Left renal pelvis (tissue), 4 donors: ENCODE measurements at places on chromosomes 13 and 19. TPM values are rescaled to one million over a fixed set of nuclear protein-coding genes. Genes with fewer than 3 reads are reported as not detected.

DNA sequence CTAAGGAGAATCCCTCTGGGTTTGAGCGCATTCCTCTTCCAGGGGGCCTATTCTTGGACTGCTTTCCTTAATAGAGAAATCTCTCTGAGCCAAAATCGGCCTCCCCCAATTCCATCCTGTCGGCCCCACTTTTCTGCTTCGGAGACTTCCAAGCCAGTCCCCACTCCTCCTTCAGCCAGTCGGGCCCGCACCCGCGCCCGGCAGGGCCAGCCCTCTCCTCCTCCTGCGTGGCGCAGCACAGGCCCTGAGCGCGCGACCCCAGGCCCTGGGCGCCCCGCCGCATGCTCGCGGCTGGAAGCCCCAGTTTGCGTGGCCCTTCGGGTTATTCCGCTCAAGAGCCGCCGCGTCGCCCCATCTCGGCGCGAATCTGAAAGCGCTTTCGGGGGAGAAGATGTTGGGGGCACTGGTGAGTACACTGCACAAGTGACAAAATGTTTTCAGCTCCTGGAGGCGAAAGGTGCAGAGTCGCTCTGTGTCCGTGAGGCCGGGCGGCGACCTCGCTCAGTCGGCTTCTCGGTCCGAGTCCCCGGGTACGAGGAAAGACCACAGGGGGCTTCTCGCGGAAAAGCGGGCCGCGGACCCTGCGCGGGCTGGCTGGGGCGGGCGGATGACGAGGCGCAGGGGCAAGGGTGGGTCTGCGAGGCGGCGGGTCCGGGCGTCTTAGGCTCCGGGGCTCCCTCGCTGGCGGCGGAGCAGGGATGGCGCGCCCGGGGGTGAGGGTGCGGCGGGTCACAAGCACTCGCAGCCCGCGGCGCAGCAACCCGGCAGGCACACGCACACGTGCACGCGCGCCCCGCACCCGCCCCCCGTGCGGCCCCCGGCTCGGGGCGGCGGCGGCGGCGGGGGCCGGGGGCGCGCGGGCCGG lies at the start of gene IL17D:
IL17D (plus strand) TSS at position 785 of the 865 bp plus-strand sequence. CDS start 303 bp downstream, outside the sequence.
- DNase-seq: no peak

GRCh38 chr13:97600458-97601075 lies 166.6 kb downstream of the RAP2A start:
- DNase-seq: no peak

DNA sequence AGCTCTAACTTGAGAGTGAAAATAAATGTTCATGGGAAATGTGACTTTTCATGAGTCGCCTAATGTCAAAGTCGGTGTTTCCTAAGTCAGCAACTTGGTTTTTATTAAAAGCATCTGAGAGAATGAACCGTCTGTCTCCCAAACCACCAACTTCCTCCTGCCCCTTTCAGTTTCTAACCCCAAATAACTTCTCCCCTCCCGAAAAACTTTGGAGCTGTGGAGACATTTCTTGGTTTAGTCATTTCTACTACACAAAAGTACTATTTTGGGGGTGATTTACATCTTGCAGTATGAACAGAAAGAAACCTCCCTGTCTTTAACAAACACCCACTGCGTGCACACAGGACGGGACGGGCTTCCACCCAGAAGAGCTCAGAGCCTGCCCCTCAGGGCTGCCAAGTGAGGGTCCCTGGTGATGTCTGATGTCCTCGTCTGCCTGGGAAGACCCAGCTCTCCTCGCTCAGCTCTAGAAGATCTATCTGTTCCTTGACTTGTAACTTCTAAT lies 65.0 kb downstream of the RASA3 start:
- no peak for DNase-seq

GRCh38 chr13:59745392-59745788 lies 418.3 kb downstream of the DIAPH3 start:
- no peak for DNase-seq

- no peak for DNase-seq
Observed at GRCh38 chr13:86840250-86841191, 830.6 kb upstream of the SLITRK5 start.

GRCh38 chr19:48290401-48290770 lies 20.5 kb downstream of the ZNF114 start:
- no peak for DNase-seq

GRCh38 chr19:30873003-30873402 lies 476.2 kb downstream of the TSHZ3 start:
- no peak for DNase-seq

DNA sequence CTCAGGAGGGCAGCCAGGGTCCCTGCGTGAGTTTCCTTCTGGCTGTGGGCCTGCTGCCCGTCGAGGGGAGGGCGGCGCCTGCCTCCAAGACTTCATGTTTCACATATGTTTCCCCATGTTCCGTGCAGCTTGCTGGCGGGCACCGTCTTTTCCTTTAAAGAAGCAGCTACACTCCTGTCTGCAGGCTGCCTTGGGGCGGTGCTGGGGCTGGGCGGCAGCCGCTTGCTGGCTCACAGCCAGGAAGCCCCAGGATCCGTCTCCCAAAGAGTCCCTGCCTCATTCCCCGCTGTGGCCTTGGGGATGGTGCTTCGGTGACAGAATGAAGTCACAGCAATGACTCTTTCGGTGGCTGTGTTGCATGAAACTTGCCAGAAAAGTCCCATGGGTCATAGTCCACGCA lies 24.9 kb downstream of the PIAS4 start:
- no peak for DNase-seq

DNA sequence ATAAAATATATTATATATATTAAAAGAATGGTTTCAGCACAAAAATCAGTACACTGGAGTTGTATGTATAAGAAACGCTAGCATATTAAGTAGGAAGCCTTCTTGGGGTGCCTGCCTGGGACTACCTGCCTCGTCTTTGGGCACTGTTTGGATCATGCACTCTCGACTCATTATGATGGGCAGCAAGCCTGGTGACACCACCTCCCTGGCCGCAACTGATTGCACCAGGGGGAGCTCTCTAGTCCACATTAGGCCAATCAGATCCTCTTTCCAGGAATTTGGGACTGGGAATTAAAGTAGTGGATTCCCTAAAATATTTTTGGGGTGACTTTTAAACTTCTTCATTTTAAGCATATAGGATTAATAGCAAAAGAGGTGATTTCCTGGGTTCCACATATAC lies 56.0 kb upstream of the RGCC start:
- DNase-seq: no peak

- no peak for DNase-seq
Observed at GRCh38 chr13:98103942-98104880, 38.7 kb upstream of the FARP1 start.

- DNase-seq: no peak
Observed at GRCh38 chr13:60260440-60260839, 96.7 kb upstream of the DIAPH3 start.

- DNase-seq: no peak
Observed at GRCh38 chr13:23883255-23883654, 5.9 kb downstream of the MIPEP start.

DNA sequence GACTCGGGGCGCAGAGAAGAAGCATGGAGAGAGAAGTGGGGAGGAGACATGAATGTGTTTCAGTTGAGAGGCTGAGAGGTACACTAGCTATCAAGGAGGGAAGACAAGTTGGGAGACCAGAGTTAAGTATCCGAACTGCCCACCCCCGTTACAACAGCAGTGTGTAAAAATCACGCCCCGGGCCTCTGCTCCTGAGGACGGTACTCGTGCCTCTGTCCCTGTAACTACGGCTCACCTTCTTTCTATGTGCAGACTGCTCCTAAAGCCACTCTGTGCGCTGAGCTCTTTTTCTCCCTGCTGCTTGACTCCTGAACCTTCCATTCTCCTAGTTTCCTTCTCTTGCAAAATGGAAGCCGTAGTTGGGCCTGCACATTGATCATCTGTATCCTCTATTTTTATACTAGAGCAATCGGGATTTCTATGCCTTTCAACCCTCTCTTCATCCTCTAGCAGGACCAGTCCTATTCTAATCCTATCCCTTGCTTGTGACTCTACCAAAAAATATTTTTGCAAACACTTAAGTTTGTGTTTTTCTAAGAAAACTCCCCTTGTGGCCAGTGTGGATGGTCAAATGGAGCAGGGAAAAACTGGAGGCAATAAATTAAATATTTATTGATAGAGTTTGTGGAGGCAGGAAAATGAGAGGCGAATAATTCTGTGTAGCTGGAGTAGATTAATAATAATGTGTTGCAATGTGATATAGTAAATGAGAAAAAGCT lies 569 bp downstream of the POLR1D start:
- DNase-seq: no peak

GRCh38 chr13:111267205-111267604 lies 53.2 kb upstream of the TEX29 start:
- no peak for DNase-seq

- no peak for DNase-seq
Observed at GRCh38 chr19:43743059-43743458, 11.7 kb downstream of the SMG9 start.

DNA sequence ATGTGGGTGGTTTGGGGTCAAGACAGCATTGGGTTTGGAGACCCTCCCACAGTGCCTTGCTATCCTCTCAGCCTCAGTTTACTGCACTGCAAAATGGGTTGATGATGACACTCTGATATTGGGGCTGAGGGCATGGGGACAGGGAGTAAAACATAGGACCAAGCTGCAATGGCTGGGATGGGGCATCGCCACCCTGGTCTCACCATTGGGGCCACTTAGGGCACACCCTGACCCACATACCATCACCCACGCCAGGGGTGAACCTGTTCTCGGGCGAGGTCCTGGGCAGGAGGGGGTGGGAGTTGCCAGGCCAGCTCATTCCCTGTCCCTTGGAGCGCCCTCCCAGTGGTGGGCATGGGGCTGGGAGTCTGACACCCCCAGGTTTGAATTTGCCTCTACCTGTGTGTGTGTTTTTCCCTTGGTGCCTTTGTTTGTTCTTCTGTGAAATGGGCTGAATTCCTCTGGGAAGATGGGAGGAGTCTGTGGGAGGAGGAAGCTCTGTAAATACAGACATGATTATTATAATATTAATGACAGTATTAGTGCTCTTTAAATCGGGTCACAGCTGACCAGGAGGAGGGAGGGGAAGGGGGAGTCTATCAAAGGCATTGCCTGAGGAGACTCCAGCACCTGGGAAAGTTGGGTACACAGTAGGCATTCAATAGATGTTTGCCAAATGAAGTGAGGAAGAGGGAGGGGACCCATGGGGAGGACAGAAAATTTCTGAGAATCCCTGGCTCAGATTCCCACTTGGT lies 2.2 kb upstream of the FCHO1 start:
- DNase-seq: no peak

DNA sequence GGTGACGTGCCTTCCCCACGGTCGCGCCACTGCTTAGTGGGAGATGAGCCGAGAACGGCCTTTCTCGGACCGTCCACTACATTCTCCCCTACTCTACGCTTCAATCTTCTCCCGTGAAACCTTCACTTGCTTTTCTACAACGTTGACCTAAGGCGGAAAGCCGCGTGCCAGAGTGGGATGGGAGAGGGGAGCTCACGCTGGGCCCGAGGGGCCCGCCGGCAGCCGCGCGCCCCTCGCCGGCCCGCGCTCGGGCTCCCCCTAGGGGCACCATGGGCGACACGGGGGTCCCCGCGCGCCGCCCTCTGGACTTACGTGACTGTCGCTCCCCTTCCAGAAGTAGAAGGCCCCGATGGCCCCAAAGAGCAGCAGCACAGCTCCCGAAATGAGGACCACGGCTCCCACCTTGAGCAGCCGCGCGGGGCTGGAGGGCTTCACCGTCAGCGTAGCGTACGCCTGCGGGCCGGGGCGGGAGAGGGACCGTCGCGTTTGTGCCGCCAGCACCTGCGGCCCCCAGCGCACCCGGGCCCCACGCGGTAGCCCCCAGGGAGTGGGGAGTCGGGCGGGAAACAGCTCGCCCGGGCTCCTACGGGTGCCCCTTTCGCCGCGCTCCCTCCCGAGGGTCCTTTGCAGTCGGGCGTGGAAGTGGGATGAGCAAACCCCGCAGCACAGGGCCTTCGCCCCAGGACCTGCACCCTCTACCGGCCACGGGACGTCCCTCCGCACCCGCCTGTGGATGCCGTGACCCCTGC lies 727 bp downstream of the CNMD start:
- peak; percentile 15 for DNase-seq

GRCh38 chr19:31164791-31165251 lies 184.4 kb downstream of the TSHZ3 start:
- DNase-seq: no peak

GRCh38 chr19:17103177-17103576 lies 27.6 kb downstream of the MYO9B start:
- DNase-seq: no peak

- DNase-seq: no peak
Observed at GRCh38 chr19:4057931-4058692, 8.6 kb downstream of the ZBTB7A start.

KLK12 gene
- not detected for polyA plus RNA-seq

PLK5 gene
- polyA plus RNA-seq: 0.70 TPM

CCDC194 gene
- 1.1 TPM for polyA plus RNA-seq

TNNT1 gene
- polyA plus RNA-seq: 4.2 TPM

ZNF491 gene
- 4.7 TPM for polyA plus RNA-seq

ADAMTSL5 gene
- polyA plus RNA-seq: 1.0 TPM

DACT3 gene
- 23.7 TPM for polyA plus RNA-seq

CASP14 gene
- polyA plus RNA-seq: 0.08 TPM

ZNF525 gene
- 8.9 TPM for polyA plus RNA-seq

CD209 gene
- polyA plus RNA-seq: 1.9 TPM

NRTN gene
- 3.4 TPM for polyA plus RNA-seq

MYH14 gene
- polyA plus RNA-seq: 27.1 TPM

MAMSTR gene
- polyA plus RNA-seq: 4.5 TPM

DNASE2 gene
- polyA plus RNA-seq: 13.0 TPM
